ENCODE measurements at places on chromosomes 2 and 18. TPM values are rescaled to one million over a fixed set of nuclear protein-coding genes. Genes with fewer than 3 reads are reported as not detected.

DNA sequence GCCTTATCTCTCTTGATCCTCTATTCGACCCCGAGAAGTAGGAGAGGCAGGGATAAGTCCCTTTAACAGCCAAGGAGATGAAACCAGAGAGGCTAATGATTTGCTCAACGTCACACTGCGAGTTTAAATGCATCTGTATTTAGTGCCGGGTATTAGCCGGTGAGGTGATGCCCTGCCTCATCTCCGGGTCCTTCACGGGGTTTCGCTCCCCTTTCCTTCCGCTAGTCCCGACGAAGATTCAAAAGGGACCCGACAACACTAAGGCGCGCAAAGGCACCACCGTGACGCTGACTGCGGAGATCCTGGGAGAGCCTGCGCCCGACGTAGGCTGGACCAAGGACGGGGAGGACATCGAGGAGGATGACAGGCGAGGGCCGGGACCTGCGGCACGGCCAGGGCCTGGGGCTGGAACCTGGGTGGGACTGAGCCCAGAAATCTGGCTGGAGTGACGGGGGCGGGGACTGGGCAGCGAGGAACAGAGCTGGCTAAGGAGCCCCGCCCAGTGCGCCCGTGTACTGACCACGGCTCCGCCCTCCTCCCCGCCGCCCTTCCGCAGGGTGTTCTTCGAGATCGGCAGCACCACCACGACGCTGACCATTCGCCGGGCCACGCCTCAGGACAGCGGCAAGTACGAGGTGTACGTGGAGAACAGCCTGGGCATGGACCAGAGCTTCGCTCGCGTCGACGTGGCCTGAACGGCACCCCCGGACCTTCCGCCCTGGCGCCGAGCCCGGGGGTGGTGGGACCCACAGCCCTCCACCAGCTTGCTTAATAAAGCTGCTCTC is 1.0 kb upstream of the GMPPA start:
- H3K4me3 ChIP-seq: peak overlapping the region; percentile 97
- H3K27me3 ChIP-seq: peaks cover 43% of the 10 kb centered on the region
- DNase-seq: peak; percentile 85
- H3K27ac ChIP-seq: no peak overlapping the region

The LGALSL gene
- 2.8 TPM for total RNA-seq

- DNase-seq: no peak
- H3K27me3 ChIP-seq: no peaks in the 10 kb centered on the region
- no peak overlapping the region for H3K4me3 ChIP-seq
- H3K4me1 ChIP-seq: no peaks in the 10 kb centered on the region
Observed at GRCh38 chr18:60358516-60358915, 14.1 kb downstream of the MC4R start.

DNA sequence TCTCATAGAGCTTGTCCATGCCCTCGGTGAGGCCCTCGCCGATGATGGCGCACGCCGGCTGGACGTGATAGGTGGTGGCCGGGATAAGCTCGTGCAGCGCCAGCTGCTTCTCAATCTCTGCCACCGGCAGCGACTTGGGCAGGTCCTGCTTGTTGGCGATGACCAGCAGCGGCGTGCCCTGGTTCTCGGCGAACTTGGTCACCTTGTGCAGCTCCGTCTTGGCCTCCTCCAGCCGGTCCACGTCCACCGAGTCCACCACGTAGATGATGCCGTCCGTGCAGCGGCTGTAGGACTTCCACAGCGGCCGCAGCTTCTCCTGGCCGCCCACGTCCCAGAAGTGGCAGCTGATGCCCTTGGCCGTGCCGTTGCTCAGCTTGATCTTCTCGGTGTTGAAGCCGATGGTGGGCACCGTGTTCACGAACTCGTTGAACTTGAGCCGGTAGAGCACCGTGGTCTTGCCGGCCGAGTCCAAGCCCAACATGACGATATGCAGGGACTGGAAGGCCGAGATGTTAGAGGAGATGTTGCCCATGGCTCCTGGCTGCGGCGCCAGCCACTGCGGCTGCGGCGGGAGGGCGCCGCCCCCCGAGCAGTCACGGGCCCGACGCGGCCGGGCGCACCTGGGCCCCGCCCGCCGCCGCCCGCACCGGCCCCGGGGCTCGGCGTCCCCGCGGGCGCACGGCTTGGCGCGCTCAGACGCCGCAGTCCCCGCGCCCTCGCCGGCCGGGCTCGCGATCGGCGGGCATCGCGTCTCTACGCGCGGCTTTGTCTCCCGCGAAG is 636 bp downstream of the ARL4C start:
- H3K4me3 ChIP-seq: peak overlapping the region; percentile 90
- peaks cover 34% of the 10 kb centered on the region for H3K36me3 ChIP-seq
- no peaks in the 10 kb centered on the region for H3K27me3 ChIP-seq
- H3K27ac ChIP-seq: peak overlapping the region; percentile 94
- peaks cover 52% of the 10 kb centered on the region for H3K4me1 ChIP-seq

- peaks cover 3% of the 10 kb centered on the region for H3K36me3 ChIP-seq
- DNase-seq: no peak
- H3K4me3 ChIP-seq: no peak overlapping the region
- no peaks in the 10 kb centered on the region for H3K27me3 ChIP-seq
- H3K4me1 ChIP-seq: peaks cover 2% of the 10 kb centered on the region
- no peak overlapping the region for H3K27ac ChIP-seq
Observed at GRCh38 chr2:168635065-168635577, 167.3 kb upstream of the NOSTRIN start.

- peak overlapping the region; percentile 5 for H3K27ac ChIP-seq
- H3K36me3 ChIP-seq: peaks cover 29% of the 10 kb centered on the region
- H3K4me1 ChIP-seq: peaks cover 10% of the 10 kb centered on the region
- no peak for DNase-seq
- H3K27me3 ChIP-seq: no peaks in the 10 kb centered on the region
- no peak overlapping the region for H3K4me3 ChIP-seq
Observed at GRCh38 chr2:6958616-6959235, 41.5 kb downstream of the RNF144A start.

DNA sequence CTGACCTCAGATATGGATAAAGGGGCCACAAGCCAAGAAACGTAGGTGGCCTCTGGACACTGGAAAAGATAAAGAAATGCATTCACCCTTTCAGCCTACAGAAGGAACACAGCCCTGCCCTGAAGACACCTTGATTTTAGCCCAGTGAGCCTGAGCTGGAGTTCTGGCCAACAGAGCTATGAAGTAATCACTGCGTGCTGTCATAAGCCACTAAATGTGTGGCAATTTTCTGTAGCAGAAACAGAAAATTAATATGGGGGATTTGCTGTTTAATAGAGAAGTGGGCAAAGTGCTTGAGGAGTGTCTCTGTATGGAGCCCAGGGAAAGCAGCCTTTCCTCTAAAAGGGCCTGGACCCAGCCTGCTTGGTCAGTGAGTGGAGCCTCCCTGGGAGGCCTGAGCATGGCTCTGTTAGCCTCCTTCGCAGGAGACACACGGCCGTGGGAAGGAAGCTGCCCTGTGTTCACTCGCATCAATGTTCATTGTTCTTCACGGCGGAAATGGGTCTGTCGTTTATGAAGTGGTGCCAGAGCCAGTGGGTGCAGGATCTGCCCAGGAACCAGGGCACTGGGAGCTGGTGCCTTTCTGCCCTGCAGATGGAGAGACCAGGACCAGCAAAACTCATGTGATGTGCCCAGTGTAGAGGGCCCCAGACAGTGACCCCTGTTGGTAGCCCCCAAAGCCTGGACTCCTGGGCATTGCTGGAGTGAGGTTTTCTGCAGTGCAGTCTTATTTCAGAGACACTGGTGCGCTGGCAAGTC is 268.9 kb downstream of the NDUFA10 start:
- peaks cover 2% of the 10 kb centered on the region for H3K27me3 ChIP-seq
- no peak overlapping the region for H3K27ac ChIP-seq
- H3K36me3 ChIP-seq: no peaks in the 10 kb centered on the region
- no peak for DNase-seq
- H3K4me1 ChIP-seq: peaks cover 5% of the 10 kb centered on the region
- no peak overlapping the region for H3K4me3 ChIP-seq

The CCDC150 gene
- 18.2 TPM for total RNA-seq

DNA sequence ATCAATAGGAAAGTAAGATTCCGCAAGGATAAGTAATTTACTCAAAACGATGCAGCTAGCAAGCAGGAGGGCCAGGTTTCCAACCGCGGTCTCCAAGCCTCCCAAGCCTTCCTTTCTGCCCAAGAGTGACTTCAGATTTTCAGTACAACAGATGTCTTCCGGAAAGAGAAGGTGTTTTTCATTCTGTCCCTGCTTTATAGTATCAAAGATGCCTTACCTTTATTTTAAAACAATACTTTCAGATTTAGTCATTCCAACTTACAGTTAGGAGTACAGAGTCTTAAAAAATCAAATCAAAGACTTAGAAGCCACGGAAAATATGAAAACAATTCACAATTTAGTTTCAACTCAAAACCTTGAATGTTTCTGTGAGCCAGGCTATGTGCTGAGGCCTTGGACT is 43.6 kb downstream of the CYB5A start:
- H3K27me3 ChIP-seq: no peaks in the 10 kb centered on the region
- H3K4me1 ChIP-seq: peaks cover 24% of the 10 kb centered on the region
- H3K36me3 ChIP-seq: peaks cover 4% of the 10 kb centered on the region
- no peak overlapping the region for H3K4me3 ChIP-seq

DNA sequence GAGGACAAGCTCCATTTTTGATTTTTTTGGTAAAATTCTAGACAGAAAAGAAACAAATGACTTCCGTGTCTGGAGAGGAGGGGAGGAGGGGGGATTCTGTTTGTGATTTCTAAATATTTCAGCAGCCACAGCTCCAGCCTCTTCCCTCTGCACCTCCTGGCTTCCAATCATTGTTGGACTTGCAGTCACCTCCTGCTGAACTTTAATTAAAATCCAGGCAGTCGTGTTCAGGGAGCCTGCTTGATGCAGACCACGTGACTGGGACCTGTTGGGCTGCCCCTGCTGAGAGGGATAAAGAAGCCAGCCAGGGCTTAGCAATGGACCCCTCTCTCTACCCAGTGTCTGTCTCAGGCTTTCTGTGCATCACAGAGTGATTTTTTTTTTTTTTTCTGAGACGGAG is 115.1 kb downstream of the SH3BP4 start:
- no peak overlapping the region for H3K4me3 ChIP-seq
- DNase-seq: no peak
- no peaks in the 10 kb centered on the region for H3K36me3 ChIP-seq
- H3K27me3 ChIP-seq: no peaks in the 10 kb centered on the region

DNA sequence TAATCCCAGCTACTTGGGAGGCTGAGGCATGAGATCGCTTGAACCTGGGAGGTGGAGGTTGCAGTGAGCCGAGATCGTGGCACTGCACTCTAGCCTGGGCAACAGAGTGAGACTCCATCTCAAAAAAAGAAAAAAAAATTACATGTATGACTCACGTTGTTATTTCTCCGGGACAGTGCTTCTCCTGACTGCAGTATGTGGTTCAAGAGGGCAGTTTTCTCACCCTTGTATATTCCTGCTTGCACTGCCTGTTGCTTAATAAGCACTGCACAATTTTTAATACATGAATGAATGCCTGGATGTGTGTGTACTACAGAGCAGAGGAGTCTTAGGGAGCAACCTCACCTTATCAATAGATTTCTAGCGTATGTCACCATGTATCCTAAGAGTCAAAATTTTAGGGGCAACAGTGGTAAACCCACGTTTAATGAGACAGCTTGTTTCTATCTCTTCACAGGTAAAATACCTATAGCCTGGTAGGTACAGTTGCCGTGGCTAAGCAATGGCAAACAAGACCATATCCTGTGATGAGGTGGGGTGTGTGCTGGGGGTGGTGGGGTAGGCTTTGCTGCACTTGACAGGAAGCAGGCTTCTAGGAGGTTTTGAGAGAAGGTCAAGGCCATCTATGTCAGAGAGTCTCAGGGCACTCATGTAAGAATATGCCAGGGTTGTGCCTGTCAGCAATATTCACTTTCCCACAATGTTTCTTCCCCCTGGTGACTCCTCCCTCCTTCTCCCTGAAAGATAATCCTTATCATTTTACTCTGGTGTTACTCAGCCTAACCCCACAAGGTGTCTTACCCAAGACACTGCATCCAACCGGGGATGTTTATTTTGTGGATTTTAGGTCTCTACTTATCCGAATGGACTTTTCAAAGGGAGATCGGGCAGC is 36.9 kb upstream of the MEX3C start:
- H3K4me3 ChIP-seq: peak overlapping the region; percentile 10
- H3K27me3 ChIP-seq: no peaks in the 10 kb centered on the region
- H3K36me3 ChIP-seq: no peaks in the 10 kb centered on the region
- no peak for DNase-seq

GRCh38 chr2:154046493-154046892 is 174.8 kb downstream of the GALNT13 start:
- H3K36me3 ChIP-seq: no peaks in the 10 kb centered on the region
- H3K4me1 ChIP-seq: no peaks in the 10 kb centered on the region
- H3K27me3 ChIP-seq: no peaks in the 10 kb centered on the region

The ALPP gene
- not detected for total RNA-seq

GRCh38 chr2:204218040-204218439 is 281.5 kb downstream of the ICOS start:
- no peaks in the 10 kb centered on the region for H3K4me1 ChIP-seq
- H3K27ac ChIP-seq: no peak overlapping the region
- no peak overlapping the region for H3K4me3 ChIP-seq
- no peak for DNase-seq
- H3K36me3 ChIP-seq: no peaks in the 10 kb centered on the region

DNA sequence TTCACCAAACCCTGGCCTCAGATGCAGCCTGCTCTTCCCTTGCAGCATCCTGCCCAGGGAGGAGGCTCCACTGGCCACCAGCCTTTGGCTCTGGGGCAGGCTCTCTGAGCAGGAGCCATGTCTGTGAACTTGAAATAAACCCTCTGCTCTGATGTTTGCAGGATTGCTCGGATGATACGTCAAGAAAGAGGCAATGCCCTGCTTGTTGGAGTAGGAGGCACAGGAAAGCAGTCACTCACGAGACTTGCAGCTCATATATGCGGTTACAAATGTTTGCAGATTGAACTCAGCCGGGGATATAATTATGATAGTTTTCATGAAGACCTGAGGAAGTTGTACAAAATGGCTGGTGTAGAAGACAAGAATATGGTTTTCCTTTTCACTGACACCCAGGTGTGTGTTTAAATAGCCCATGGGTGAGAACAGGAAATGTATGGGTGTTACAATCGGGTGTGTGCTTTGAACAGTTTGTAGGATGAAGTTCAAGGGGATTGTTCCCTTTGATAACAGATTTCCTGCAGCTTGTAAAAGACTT is 177.9 kb downstream of the DNAH6 start:
- H3K27ac ChIP-seq: no peak overlapping the region
- H3K4me3 ChIP-seq: peak overlapping the region; percentile 30
- peaks cover 7% of the 10 kb centered on the region for H3K4me1 ChIP-seq
- peak; percentile 70 for DNase-seq
- H3K36me3 ChIP-seq: peaks cover 2% of the 10 kb centered on the region

- no peak overlapping the region for H3K27ac ChIP-seq
- no peak for DNase-seq
- H3K4me3 ChIP-seq: no peak overlapping the region
- H3K4me1 ChIP-seq: peaks cover 4% of the 10 kb centered on the region
Observed at GRCh38 chr18:58727776-58728500, 56.7 kb downstream of the MALT1 start.

The SLC4A5 gene
- 0.93 TPM for total RNA-seq
